Esophagus (tissue), 2 donors: ENCODE measurements at places on chromosomes 2 and 18. TPM values are rescaled to one million over a fixed set of nuclear protein-coding genes. Genes with fewer than 3 reads are reported as not detected.

GALNT5 gene
- 5.6 TPM for polyA plus RNA-seq

ANKMY1 gene
- 16.2 TPM for polyA plus RNA-seq

ZNF385B gene
- polyA plus RNA-seq = 0.22 TPM

RUFY4 gene
- polyA plus RNA-seq = 0.52 TPM

CIB4 gene
- not detected for polyA plus RNA-seq

TMEM200C gene
- not detected for polyA plus RNA-seq

KCNF1 gene
- polyA plus RNA-seq = 0.29 TPM

GPC1 gene
- 82.0 TPM for polyA plus RNA-seq

C2orf66 gene
- 0.07 TPM for polyA plus RNA-seq

CNGA3 gene
- 0.05 TPM for polyA plus RNA-seq

LYPD1 gene
- polyA plus RNA-seq = 0.24 TPM

CPS1 gene
- 0.99 TPM for polyA plus RNA-seq

SETBP1 gene
- polyA plus RNA-seq = 1.6 TPM

ADRA2B gene
- 0.98 TPM for polyA plus RNA-seq

EFR3B gene
- 0.12 TPM for polyA plus RNA-seq

UGT1A7 gene
- 28.8 TPM for polyA plus RNA-seq

LINC00305 gene
- not detected for polyA plus RNA-seq

ZNF892 gene
- polyA plus RNA-seq = 0.35 TPM

NEU2 gene
- not detected for polyA plus RNA-seq

GPBAR1 gene
- polyA plus RNA-seq = 0.29 TPM

PROM2 gene
- polyA plus RNA-seq = 56.0 TPM

G6PC2 gene
- 0.01 TPM for polyA plus RNA-seq

SCTR gene
- polyA plus RNA-seq = 0.26 TPM
